ENCODE measurements at places on chromosomes 11 and 22. TPM values are rescaled to one million over a fixed set of nuclear protein-coding genes. Genes with fewer than 3 reads are reported as not detected.

Gene FXYD2
- 7.2 TPM for total RNA-seq

Gene OVOL1
- total RNA-seq = 0.90 TPM

Gene RPS13
- total RNA-seq = 1,739 TPM

GRCh38 chr11:48033918-48034341 is 53.6 kb downstream of the PTPRJ start:
- no peak for DNase-seq

GRCh38 chr22:32862936-32863661 is 61.6 kb downstream of the TIMP3 start:
- no peak for DNase-seq

- no peak for DNase-seq
These were observed 4.8 kb upstream of the FXYD6 start for GRCh38 chr11:117881217-117881616.

DNA sequence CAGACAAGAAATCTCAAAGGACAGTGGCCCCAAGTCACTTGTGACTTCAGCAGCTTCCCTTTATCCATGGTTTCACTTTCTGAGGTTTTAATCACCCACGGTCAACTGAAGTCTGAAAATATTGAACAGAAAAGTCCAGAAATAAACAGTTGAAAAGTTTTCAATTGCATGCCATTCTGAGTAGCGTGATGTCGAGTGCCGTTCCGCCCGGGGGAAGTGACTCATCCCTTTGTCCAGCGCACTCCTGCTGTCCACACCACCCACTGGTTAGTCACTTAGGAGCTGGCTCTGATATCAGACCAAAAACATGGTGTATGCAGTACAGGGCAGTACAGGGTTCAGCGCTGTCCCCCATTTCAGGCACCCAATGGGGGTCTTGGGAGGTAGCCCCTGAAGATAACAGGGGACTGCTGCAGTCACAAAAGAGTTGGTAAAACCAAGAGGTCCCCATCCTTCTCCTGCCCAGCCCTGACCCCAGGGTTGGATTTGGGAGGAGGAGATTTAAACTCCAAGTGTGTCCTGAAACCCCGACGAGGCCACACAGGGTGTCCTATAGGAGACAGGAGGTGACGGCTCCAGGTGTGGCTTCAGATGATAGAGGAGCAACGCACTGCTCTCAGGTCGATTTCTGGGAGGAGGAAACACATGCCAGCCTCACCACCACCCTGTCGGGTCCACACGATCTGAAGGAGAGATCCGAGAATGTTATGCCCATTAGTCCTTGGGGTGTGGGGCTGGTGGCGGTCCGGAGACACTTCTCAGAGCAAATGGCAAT is 390.1 kb downstream of the CTTN start:
- no peak for DNase-seq

DNA sequence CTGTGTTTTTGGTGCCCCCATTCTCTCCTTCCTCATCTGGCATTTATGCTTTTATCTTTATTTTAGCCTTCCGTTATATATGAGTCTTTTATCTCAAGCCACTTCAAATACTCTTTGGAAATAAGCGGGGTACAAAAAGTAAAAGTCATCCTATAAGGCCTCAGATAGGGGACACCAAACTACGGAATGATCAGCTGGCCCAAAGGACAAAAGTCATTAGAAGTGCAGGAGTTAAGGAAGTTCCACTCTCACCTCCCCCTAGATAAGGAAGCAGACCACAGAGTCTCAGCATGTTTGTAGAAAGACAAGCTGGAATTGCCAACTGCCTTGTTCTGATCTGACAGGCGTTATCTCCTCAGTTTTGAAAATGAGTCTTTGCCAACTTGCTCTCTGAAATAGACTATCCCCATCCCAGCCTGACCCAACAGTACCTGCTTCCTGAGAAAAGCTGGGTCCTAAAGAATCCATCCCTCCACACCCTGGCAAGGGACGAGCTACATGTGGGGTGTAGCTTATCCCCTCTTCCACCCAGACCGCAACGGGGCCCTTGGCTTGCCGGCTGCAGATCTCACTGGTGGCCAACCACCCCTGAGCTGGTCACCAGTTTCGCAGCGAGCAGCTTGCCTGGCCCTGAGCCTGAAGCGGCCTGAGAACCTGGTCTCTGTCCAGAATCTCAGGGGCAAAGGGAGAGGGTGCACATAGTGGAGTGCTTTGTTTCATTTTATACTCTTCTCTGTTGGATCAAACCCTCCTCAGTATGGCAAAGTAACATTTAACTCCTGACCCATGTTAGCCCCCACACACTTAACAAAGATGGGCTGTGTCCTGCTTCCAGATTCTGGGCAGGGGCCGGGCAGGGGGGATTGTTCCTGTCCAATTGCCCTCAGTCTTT is 13.8 kb downstream of the FADS2 start:
- DNase-seq = no peak

GRCh38 chr11:70111269-70112016 is 33.3 kb downstream of the ANO1 start:
- DNase-seq = no peak

DNA sequence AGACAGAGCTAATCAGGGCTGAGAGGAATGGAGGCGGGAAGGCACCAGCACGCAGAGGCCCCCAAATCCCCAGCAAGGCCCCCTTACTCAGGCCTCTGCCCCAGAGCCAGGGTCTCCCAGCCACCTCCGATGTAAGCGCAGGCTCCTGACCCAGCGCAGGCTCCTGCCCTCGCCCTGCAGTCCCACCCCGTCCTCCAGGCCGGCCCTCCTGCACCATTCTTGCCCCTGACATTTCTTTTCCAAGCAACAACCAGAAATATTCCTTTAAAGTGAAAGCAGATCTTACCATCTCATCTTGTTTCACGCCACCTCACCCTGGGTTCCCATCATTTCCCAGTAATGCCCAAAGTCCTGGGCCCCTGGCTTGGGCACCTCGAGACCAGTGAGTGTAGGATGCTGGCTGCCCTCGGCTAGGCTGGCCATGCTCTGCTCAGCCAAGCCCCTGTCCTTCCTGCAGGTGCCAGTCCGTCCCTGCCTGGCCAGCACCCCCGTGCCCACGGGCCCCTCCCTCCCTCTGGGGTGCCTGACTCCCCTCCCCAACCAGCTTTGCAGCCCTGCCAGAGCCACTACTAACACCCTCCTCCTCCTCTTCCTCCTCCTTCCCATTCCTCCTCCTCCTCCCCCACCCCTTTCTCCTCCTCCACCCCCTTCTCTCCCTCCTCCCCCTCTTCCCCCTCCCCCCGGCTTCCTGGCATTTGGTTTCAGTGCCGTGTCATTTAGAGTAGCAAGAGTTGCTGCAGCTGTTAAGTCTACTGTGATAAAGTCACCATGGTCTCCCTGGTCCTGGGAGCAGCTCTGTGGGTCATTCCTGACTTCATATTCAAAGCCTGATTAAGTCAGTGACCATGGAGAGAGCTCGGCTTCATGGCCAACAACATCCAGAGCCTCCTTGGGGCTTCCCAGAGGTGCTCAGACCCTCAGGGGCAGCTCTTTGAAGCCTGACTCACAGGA is 78.7 kb downstream of the PIWIL3 start:
- no peak for DNase-seq

- DNase-seq = peak; percentile 55
These were observed 838 bp upstream of the MTFP1 start for GRCh38 chr22:30424534-30425326.

DNA sequence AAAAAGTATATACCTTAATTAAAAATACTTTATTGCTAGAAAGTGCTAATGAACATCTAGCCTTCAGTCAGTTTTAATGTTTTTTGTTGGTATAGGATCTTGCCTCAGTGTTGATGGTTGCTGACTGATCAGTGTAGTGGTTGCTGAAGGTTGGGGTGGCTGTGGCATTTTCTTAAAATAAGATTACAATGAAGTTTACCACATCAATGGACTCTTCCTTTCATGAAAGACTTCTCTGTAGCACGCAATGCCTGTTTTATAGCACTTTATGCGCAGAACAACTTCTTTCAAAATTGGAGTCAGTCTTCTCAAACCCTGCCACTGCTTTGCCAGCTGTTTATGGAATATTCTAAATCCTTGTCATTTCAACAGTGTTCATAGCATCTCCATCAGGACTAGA is 50.6 kb downstream of the LDLRAD3 start:
- peak; percentile 39 for DNase-seq

GRCh38 chr11:106101819-106102218 is 24.4 kb downstream of the AASDHPPT start:
- no peak for DNase-seq
